Ureter (tissue), 1 donor: ENCODE measurements at places on chromosomes 12 and 14. TPM values are rescaled to one million over a fixed set of nuclear protein-coding genes. Genes with fewer than 3 reads are reported as not detected.
A peak's percentile ranks its signal among the peaks of the same experiment; 100 is the strongest.

DNA sequence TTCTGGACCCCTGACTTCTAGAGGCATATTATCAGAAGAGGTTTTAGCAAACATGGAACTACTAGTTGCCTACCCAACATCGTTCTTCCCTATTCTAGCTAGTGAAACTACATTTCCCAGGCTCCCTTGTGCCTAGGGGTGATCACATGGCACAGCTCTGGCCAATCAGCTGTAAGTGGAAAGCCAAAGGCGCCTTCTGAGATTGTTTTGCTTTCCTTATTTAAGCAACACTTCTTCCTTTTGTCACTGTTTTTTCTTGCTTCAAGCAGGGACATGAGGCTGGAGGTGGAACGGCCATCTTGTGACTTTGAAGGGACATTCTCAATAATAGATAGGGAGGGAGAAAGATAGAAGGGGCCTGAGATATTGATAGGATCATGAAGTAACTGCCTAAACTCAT lies 136.7 kb downstream of the ZNF664 start:
- no peak for DNase-seq

DNA sequence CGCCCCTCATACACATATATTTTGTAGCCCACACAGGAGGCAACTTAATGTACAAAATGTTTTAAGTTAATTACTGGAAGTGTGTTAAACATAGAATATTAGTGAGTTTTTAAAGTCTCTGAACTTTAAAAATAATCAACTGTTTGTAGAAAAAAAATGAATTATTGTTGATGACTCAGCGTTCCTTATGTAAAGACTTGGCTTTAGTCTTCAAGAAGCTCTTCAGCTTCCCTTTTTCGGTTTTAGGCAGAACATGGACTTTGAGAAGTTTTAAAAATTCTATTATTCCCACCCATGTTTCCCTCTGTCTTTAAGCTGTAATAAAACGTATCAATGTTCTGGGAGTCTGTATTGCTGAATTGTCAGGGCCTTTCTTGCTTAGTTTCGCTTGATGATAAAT lies 269.5 kb downstream of the FBXL14 start:
- DNase-seq: no peak

DNA sequence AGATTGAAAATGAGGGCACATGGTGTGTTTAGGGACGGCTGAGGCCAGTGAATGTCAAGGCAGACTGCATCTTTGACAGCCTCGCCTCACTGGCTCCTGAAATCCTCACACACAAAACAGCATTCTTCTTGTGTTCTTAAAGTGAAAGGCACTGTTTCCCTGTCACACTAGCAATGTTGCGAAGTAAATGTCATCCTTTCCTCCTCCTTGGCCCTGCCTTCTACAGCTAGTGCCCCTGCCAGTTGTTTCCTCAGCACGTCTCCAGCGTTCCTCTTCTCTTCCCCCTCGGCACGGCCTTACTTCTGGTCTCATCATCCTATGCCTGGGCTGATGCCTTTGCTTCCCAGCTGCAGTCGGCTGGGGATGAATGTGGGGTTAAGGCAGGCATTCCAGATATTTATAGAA lies 129.4 kb upstream of the DNM1L start:
- no peak for DNase-seq

DNA sequence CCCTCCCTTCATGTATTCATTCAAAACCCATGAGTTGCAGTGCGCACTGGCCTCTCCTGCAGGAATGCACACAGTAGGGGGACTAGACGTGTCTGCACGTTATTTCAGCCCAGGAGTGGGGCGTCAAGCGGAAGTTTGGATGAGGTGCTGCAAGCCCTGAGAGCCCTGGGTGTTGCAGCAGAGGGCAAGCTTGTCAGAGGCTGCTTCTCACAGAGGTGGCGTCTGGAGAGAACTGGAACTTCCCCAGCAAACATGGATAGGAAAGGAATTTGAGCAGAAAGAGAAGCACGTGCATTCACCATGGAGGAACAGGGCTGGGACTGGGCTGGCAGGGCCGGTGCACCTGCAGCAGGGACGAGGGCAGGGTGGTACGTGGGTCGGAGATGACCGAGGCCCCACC lies 64.9 kb downstream of the TECPR2 start:
- no peak for DNase-seq

- no peak for DNase-seq
Measured at GRCh38 chr12:70508178-70508577, 129.1 kb downstream of the PTPRB start.

DNA sequence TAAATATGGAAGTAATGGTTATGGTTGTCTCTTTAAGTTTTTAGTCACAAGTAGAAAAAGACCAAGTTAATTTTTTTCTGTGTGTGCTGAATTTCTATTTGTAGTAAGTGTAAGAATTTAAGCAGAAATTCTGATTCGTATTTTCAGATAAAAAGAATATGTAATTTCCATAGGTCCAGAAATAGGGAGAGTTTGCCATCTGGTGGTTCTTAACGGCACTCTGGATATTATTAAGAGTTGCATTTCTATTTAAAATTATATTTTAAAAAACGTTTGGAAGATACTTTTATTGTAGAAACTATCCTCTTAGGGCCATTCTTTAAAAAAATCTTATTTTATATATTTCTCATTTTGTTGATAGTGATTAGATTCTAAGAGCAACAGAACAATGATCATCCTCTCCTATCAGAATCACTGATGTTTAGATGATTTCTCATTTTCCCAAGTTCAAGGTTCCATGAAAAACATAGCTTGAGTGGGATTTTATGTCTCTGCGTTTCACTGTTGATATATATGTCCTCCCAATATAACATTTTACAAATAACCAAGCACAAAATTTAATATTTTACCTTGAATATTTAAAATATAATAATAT lies 88.3 kb downstream of the LRRK2 start:
- DNase-seq: no peak

- no peak for DNase-seq
Measured at GRCh38 chr12:70252832-70253231, 9.6 kb downstream of the CNOT2 start.

- DNase-seq: no peak
Measured at GRCh38 chr12:13147688-13148484, 44.4 kb upstream of the GSG1 start.

GRCh38 chr12:46847001-46847400 lies 21.2 kb upstream of the SLC38A4 start:
- no peak for DNase-seq

- DNase-seq: peak; percentile 27
Measured at GRCh38 chr14:101019541-101019940, 116.0 kb upstream of the RTL1 start.

DNA sequence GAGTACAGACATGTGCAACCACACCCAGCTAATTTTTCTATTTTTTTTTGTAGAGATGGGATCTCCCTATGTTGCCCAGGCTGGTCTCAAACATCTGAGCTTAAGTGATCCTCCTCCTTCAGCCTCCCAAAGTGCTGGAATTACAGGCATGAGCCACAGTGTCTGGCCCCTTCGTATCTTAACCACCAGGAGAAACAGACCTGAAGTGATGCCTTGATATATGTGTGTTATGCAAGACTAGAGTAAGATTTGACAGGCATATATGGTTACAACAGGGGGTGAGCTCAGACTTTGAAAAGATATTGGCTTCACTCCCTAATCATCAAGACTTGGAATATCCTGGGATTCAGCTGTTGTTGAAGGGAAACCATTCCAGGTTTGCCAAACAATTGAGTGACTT lies 10.7 kb upstream of the GALNT6 start:
- no peak for DNase-seq

DNA sequence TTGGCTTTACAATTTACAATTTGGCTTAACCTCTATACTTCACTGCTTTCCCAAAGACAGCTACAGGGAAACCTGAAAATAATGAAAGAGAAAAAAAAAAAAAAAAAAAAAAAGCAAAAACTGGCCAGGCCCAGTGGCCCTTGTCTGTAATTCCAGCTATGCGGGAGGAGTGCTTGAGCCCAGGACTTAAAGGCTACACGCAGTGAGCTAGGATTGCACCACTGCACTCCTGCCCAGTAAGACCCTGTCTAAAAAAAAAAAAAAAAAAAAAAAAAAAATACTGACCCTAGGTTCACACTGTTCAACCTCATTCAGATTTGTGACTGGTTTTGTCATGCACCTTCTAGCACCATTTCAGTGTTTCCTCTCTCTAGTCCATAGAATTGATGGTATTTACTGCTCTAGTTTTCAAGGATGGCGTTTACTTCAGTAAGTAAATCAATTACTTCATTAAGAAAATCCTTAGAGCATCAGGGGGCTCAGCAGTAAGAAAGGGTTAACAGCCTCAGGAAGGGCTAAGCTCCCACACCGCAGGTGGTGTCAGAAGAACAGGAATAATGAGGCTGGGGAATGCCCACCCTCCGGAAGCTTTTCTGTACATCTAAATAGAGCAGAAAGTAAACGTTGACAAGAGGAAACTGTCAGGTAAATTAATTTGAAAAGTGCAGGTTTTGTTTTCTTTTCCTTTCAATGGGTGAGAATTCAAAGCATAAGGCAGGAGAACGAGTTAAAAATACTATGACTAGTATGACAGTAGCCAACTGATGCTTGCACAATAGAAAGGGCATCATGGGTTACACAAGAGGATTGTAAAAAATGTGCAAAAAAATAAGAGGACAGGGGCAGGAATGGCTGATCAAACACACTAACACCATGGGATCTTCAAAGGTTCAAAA lies 115.0 kb upstream of the MDM1 start:
- no peak for DNase-seq

DNA sequence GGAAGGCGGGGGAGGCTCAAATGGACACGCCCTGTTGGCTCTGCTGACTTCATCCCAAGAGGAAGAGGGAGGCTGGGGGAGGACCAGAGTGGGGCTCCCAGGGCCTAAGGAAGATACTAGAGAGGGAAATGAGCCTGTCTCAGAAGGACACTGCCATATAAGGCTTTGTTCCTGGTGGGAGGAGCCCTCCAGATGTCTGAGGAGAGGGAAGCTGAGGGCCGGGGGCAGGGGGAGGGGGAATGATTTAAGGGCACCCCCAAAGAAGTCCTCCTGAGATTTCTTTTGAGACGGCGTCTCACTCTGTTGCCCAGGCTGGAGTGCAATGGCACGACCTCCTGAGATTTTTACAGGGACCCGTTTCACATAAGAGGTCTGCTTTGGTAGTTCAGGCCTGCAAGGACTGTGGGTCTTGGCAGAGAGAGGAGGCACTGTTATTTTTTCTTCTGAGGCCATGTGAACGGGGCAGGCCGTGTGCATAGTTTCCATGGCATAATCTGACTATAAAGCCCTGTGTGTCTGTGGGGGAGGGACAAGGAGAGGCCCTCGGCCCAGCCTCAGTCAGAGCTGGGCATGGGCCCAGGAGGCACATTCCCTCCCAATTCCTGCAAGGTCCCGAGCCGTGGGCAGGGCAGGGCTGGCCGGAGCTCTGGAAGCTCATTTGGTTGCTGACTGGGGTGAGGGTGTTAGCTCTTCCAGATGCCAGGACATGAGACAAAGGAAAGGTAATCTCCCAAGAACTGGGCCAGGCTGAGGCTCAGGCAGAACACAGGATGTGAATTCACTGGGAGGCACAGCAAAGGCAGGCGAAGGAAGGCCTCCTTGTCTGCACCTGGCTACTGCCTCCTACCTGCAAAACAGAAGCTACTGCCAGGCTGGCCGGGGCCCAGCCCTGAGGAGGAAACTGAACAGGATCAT lies 22.2 kb upstream of the PLEKHG3 start:
- DNase-seq: peak; percentile 76

DNA sequence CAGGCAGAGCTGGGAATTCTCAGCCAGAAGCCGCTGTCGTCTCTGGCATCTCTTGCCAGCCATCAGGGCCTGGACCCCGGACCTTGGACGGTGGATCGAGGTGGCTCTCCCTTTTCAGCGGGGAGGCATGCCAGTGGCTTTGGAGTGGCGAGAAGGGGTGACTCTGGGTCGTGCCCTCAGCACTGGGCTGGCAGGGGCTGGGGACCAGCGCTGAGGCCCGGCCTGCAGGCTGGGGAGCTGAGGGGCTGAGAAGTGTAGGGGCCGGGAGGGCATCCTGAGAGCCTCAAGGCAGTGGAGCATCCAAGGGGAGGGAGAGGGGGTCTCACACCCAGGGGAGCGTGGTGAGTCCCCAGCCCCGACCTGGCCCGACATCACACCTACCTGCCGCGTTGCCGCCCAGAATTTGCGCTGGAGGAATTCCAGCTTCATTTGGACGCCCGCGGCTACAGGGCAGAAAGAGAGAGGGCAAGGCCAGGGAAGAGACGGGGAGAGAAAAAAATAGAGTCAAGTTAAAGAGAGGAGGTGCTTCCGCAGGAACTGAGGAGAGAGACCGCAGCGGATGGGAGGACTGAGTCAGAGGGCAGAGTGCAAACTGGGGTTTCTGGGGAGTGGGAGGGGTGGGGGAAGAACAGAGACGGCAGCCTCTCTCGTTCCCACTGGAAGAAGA lies 9.0 kb upstream of the LRTM2 start:
- DNase-seq: no peak

GRCh38 chr12:107801150-107801549 lies 26.6 kb downstream of the ASCL4 start:
- DNase-seq: no peak

- DNase-seq: no peak
Measured at GRCh38 chr14:42370056-42370455, 763.4 kb downstream of the LRFN5 start.

DNA sequence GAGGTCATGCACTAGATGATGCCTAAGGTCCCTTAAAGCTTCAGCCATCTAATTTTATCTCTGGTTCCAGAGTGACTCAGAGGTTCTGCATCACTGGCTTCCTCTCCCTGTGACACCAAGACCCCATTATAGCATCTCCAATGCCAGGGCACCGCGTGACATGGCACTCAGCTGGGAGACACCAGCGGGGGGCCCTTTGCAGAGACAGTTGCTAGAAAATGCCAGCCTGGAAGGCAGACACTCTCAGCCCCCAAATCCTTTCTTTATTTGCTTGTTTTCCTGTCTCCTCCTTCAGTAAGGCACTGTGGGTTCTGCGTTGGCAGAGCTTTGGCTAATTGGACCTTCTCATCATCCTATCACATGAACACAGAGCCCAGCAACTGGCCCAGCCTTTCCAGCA lies 123.5 kb upstream of the VRK1 start:
- no peak for DNase-seq

GRCh38 chr14:69505338-69506240 lies 21.1 kb downstream of the PLEKHD1 start:
- no peak for DNase-seq

GRCh38 chr14:47154276-47154797 lies 502.8 kb upstream of the RPL10L start:
- DNase-seq: no peak

DNA sequence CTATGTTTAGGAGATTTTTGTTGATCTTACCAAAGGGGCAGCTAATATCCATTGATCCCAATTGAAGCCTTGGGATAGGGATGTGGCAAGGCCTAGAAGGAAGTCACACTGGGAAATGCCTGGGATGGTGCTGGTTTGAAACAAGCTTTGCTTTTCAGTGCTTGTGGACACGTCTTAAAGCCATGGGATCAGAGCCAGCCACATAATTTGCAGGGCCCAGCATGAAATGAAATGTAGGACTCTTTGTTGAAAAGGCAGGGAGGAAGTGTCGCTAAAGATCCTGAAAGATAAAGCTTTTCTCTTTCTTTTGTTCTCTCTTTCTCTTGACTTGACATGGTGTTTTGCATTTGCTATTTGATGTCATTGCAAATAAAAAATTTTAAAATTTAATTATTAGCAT lies 5.0 kb downstream of the TTC9 start:
- DNase-seq: no peak

- no peak for DNase-seq
Measured at GRCh38 chr12:23342407-23342806, 607.1 kb downstream of the SOX5 start.

LRRC9 gene
- total RNA-seq: 0.08 TPM

C14orf132 gene
- total RNA-seq: 6.7 TPM

PLD4 gene
- 2.6 TPM for total RNA-seq

CRADD gene
- 18.7 TPM for total RNA-seq

LIN7A gene
- total RNA-seq: 7.2 TPM

MMAB gene
- 65.8 TPM for total RNA-seq
